ENCODE measurements at places on chromosomes 1 and 21. TPM values are rescaled to one million over a fixed set of nuclear protein-coding genes. Genes with fewer than 3 reads are reported as not detected.

TYW3 gene
- total RNA-seq, result 10.5 TPM

REN gene
- total RNA-seq, result not detected

GRCh38 chr1:101540161-101540560, 303.3 kb downstream of the S1PR1 start:
- ATAC-seq, result no peak

ARTN gene
- total RNA-seq, result 7.4 TPM

DNA sequence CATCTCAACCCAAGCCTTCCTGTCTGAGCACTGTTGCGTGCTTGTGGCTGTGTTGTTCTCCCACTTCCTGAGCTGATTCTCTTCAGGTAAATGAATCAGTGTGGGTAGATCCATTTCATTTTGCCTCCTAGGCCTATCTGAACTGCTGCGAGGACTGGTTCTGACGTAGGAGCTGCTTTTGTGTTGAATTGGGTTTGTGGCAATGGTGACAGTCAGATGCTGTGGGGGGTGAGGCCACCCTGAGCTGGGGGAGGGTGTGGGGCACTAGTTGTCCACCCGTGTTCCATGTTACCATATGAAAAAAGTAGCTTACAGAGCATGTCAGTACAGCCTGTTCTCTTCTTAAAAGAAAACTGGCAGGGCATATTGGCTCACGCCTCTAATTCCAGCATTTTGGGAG, 81.5 kb downstream of the MRPS6 start:
- ATAC-seq, result no peak

GRCh38 chr1:64098846-64099582, 104.4 kb upstream of the UBE2U start:
- no peak for ATAC-seq

KIAA1614 gene
- 0.36 TPM for total RNA-seq

MTARC2 gene
- total RNA-seq, result 3.0 TPM

GRCh38 chr1:16009030-16009460, 5.0 kb downstream of the SRARP start:
- peak; percentile 50 for ATAC-seq

DNA sequence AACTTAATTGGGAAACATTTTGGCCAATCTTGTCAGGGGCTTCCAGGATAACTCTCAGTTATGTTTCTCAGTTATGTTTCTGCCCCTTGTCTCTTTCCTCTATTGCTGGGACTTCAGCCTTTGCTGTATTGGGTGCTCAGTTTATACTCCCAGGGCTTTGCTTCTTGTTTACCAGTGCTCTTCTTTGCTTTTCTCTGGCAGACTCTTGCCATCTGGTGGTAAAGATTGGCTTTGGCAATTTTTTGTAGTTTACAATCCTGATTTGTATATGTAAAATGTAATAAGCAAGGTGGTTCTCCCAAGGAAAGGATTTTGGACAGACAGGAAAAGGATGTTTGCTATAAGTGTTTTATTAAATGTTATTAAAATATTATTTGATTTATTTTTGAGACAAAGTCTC, 37.9 kb downstream of the FABP3 start:
- peak; percentile 37 for ATAC-seq

PLA2G5 gene
- 0.52 TPM for total RNA-seq

- ATAC-seq, result no peak
These were observed 2206.0 kb downstream of the MRPL39 start for GRCh38 chr21:23401278-23401677.

DNA sequence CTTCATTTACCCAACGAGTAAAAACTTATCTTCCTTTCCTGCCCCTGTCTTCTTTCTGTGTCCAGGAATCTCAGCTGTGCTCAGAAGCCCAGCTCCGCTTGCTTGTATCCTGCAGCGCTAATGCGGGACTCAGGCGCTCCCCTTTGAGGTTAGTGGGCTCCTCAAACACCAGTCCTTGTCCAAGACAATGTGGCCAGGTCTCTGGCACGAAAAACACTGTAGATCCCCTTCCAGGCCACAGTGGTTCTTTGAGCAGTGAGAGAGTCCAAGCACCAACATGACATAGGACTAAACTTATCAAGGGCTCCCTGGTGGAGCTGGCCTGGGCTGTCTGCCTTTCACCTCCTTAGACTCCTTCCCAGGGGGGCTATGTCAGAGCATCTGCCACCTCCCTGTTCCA, 53.7 kb downstream of the PLD5 start:
- ATAC-seq, result no peak

DNA sequence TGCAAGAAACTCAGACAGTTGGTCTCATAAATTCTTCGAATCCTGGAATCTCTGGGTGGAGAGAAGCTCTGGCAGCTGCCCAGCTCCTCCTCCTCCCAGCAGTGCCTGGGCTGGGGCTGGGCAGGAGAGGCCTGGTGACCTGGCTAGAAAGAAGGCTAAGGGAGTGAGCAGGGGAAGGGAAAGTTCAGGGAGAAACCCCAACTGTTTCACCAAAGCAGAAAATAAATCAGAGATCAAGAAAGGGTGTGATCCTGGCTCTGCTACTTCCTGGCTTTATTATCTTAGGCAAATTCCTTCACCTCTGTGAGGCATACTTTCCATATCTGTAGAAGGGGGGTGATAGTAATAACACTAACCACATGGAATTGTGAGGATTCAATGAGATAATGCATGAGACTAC, 8.8 kb upstream of the COL16A1 start:
- ATAC-seq, result peak; percentile 43

B3GALT5 gene
- 1.2 TPM for total RNA-seq

OR2T33 gene
- total RNA-seq, result not detected

CLDN8 gene
- total RNA-seq, result 1.6 TPM

DNA sequence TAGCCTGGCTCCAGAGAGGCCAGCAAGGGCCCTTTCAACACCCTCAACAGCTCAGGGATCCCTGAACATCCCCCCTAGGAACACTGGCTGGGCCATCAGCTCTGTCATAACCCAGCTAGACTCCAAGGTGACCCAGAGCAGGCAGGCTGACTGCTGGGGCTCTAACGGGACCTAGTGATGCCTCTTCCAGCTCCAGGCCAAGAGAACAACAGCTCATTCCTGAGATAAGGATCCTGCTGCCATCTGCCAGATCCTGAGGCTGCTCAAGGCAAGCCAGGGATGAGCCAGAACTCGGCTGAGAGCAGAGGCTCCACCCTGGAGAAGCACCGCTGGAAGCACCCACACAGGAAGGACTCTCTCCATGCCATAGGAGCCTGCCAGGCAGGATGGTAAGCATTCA, 2.0 kb downstream of the VSIG8 start:
- peak; percentile 1 for ATAC-seq
